Left renal pelvis (tissue), 4 donors: ENCODE measurements at places on chromosomes 2 and 18. TPM values are rescaled to one million over a fixed set of nuclear protein-coding genes. Genes with fewer than 3 reads are reported as not detected.

- DNase-seq: no peak
These were observed 93.3 kb downstream of the TGFA start for GRCh38 chr2:70460333-70460732.

- no peak for DNase-seq
These were observed 504.9 kb downstream of the CCDC85A start for GRCh38 chr2:56688661-56689060.

- no peak for DNase-seq
These were observed 123.3 kb upstream of the SLC1A4 start for GRCh38 chr2:64865831-64866345.

DNA sequence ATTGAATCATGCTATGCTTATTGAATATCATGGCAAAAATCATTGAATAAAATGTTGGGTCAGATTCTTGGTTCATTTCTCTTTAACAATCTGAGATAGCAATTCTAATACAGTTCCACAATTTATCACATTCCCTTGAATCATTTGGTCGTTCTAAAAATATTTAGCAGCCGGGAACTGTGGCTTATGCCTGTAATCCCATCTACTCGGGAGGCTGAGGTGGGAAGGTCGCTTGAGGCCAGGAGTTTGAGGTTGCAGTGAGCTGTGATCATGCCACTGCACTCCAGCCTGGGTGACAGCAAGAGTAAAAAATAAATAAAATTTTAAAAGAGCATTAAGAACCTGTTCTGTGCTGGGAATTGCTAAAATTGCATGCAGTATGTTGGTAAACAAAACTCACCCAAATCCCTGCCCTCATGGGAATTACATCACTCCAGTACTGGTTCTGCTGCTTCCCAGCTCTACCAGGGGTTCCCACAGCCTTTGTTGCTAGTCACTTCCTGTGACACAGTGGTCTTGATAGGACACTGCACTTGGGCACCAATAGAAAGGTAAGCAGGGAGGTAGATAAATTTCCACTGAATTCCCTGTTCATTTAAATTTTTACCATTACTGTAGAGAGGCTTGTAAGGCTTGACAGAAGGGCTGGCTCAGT lies 200.4 kb downstream of the CTNNA2 start:
- no peak for DNase-seq

GRCh38 chr2:165176780-165177179 lies 27.1 kb downstream of the SCN3A start:
- no peak for DNase-seq

GRCh38 chr2:6854416-6854815 lies 11.3 kb downstream of the CMPK2 start:
- no peak for DNase-seq

- DNase-seq: no peak
These were observed 22.9 kb upstream of the STK25 start for GRCh38 chr2:241531161-241531722.

- no peak for DNase-seq
These were observed 84.7 kb downstream of the GLI2 start for GRCh38 chr2:120820263-120820952.

DNA sequence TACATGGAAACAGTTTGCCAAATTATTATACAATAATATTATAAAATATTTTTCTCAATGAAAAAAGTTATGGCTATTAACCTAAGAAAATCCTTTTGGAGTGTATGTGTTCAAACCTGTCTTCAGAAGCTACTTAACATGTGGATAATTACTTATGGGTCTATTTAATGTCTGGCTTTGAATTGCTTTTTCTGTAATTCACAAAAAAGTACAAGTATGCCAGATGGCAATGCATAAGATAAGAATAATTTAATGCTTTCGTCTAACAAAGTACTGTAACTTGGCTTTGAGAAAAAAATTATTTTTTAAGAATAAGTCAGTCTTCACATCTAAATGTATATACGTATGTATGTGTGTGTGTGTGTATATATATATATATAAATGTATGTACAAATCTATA lies 1073.0 kb downstream of the TDRD15 start:
- no peak for DNase-seq

DNA sequence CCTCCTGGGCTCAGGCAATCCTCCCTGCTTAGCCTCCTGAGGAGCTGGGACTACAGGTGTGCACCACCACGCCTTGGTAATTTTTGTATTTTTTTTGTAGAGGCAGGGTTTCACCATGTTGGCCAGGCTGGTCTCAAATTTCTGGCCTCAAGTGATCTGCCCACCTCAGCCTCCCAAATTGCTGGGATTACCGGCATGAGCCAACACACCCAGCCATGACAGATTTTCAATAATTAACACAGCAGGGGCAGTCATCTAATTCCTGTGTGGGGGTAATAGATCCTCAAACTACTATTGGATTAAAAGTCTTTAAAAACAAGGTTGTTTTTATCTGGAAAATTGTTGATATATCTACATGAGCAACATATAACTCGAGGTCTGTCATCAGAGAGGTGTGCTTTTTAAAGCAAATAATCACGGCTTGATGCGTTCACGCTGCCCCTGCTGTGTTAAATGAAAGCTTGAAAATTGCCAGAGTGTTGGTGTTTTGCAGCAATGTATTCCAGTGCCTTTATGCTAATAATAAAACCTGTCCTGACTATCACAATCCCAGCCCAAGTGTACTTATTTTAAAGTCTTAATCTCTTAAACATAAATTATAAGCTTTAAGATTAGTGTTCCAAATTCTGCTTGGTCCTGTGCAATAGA lies 35.6 kb upstream of the ASB1 start:
- no peak for DNase-seq

- DNase-seq: no peak
These were observed 109.1 kb downstream of the HDAC4 start for GRCh38 chr2:239291475-239292350.

DNA sequence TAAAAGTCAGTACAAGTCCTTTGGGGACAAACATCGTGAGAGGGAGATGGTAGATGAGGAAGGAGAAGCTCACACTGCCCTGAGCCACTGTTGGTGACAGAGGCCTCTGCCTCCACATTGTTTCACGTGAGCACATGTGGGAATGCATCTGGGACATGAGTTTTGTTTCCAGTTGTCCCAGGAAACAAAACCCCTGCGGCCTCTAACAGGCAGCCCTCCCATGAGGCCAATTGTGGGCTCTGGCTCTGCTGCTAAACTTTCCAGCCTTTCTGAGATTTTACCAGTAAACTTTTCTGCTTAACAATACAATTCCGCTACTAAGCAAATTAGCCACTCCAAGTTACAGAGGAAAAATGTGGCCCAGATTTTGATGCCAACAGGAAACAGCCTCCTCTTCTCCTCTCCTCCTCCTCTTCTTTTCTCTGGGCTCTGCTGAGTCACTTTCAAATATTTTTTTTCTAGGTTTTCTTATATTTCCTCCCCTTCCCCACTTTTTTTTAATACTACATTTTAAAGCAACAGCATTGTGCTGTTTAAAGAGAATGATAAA lies 23.4 kb upstream of the LRRC30 start:
- no peak for DNase-seq

DNA sequence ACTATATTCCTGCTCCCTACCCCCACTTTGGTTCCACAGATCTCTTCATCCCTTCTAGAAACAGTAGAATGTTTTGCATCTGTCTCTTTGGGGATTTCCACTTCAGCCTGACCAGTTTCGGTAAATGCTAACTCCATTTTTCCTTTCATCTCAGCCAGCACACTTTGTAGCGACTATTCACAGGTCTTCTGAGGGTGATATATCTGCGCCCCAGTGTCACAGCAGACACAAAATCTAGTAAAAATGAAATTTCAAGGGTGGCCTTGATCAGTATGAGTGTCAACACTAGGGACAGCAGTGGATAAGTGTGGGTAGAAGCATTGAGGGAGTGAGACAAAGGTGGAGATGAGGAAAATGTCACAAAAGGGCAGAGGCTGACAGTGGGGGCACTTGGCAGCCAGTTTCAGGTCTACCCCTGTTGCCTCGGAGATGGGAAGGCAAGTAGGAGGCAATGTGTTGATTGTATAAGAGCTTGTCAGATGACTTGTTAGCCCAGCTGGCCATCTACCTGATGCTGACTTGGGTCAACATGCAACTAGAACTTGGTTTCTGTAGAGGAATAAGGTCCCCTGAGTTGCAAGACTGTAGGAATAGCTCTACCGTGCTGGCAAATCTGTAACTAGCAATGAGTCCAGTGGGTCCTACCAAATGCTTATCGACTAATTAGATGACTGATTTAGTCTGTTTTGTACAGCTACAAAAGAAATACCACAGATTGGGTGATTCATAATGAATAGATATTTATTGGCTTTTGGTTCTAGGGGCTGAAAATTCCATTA lies 60.7 kb downstream of the CXCR4 start:
- DNase-seq: no peak

DNA sequence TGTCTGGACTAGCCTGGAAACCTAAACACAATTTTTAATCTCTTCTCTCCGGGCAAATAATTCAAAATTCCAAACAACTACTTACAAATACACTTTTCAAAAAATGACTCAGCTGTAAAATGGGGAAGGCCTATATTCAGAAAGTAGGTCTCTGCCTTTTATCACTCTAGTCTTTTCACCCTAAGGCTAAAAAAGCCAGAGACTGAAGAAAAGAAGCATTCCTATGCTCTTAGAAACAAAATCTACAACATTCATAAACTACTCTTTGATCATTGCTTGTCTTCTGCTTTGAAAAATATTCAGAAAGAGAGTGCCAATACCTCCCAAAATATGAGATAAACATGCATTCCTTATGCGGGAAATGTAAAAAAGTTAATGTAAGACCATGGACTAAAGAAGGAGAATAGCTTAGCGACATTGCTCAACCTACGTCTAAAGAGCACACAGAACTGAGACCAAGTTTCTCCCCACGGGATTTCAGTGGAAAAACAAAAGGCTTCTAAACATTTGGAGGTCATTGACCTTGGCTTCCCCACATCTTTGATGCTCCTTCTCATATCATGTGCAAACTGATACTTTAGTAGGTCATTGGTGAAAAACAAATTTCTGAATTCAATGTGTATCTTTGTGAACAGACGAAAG lies 74.4 kb upstream of the EPB41L3 start:
- DNase-seq: no peak

DNA sequence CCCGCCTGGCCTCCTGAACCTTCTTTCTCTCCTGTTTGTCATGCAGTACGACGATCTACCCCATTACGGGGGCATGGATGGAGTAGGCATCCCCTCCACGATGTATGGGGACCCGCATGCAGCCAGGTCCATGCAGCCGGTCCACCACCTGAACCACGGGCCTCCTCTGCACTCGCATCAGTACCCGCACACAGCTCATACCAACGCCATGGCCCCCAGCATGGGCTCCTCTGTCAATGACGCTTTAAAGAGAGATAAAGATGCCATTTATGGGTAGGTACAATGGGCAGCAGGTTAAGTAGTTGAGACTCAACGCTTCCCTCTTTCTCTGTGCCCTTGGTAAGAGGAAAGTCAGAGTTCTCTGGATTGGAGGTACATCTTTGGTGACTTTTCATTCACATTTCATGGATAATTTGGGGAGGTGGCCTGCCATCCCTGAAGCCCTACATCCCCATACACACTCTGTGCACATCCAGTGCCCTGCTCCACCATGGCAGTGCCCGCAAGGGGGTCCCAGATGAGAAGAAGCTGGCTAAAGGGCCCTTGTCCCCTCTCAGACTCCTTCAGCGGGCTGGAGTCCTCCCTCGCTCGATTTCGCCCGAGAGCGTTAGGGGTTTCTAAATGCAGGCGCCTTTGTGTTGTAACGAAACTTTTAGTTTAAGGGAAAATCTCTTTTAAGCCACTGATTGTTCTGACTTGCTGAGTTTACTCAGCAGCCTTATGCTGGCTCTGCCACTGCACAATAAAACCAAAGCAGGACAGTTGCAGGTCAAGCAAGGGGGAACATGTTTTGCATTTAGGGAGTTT lies 3.0 kb downstream of the MEIS1 start:
- DNase-seq: no peak

GRCh38 chr2:158965641-158966040 lies 2.8 kb upstream of the TANC1 start:
- no peak for DNase-seq

GRCh38 chr2:179266271-179266670 lies 1.6 kb upstream of the SESTD1 start:
- DNase-seq: no peak

- DNase-seq: no peak
These were observed 34.2 kb upstream of the NCOA1 start for GRCh38 chr2:24456599-24457556.

DNA sequence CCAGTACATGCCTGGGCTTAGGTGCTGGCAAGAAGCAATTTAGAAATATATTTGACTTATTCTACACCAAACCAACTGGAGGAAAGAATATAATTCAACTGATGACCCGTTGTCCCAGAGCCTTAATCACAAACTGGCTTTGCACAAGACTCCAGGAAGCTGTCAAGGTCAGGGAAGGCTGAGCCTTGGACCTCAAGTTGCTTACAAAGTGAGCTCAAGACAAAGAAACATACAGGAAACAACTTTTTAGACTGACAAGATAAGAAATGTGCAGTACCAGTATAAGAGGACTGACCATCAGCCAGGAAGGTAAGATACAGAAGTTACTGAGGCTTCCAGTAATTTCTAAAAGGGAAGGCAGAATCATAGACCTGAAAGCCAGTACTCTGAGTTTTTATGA lies 35.0 kb upstream of the GPR55 start:
- DNase-seq: no peak

GRCh38 chr2:109265369-109265768 lies 136.4 kb downstream of the SH3RF3 start:
- no peak for DNase-seq

GRCh38 chr2:212994976-212995375 lies 156.4 kb downstream of the IKZF2 start:
- DNase-seq: no peak

GRCh38 chr2:106982350-106982749 lies 96.4 kb upstream of the ST6GAL2 start:
- no peak for DNase-seq

DNA sequence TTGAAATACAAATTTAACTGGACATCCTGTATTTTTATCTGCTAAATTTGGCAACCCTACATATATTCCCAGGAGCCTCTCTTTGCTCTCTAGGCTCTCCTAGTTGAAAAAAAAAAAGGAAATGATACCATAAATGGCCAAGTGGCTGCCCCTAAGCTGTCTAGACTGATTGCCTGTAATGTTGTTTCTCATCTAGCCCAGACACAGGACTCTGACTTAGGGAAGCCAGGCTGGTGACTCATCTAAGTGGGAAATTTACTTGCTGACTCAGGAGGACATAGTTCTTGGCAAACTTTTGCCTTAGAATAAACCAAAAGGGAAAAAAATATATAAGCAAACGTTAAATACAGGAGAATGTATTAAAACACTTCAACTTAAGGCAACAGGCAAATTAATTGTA lies 14.6 kb upstream of the ITGAV start:
- no peak for DNase-seq

GRCh38 chr2:25936889-25937545 lies 45.3 kb downstream of the KIF3C start:
- DNase-seq: no peak

GRCh38 chr2:238376884-238377391 lies 49.8 kb upstream of the ASB1 start:
- no peak for DNase-seq

CGREF1 gene
- polyA plus RNA-seq: 5.1 TPM

PRKCE gene
- polyA plus RNA-seq: 8.2 TPM

GPR17 gene
- 1.3 TPM for polyA plus RNA-seq

FMNL2 gene
- 103 TPM for polyA plus RNA-seq

PSMA8 gene
- not detected for polyA plus RNA-seq

ALPI gene
- not detected for polyA plus RNA-seq

TMEM37 gene
- 37.0 TPM for polyA plus RNA-seq

CHRND gene
- polyA plus RNA-seq: 0.71 TPM

OSBPL6 gene
- 6.0 TPM for polyA plus RNA-seq

MEP1B gene
- polyA plus RNA-seq: 0.07 TPM

CIB4 gene
- polyA plus RNA-seq: not detected

IL36G gene
- not detected for polyA plus RNA-seq

C1GALT1C1L gene
- polyA plus RNA-seq: 2.0 TPM
